ENCODE measurements at places on chromosomes 2 and 18.

DNA sequence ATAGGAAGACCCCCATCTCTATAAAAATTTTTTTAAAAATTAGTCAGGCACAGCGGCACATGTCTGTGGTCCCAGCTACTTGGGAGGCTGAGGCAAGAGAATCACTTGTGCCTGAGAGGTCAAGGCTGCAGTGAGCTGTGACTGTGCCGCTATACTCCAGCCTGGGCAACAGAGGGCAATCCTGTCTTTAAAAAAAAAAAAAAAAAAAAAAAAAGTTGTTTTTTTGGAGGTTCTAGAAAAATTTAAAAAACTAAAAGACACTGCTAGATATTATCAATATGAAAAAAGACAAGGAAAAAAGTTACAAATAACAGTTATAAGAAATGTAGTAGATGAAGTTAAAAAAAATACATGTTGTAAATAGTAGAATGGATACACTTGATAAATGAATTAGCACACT lies 56.1 kb upstream of the C2orf15 start:
- DNase-seq = no peak

- DNase-seq = no peak
Measured at GRCh38 chr2:206031950-206032567, 53.9 kb downstream of the INO80D start.

- DNase-seq = no peak
Measured at GRCh38 chr2:230877116-230877758, 12.5 kb downstream of the ITM2C start.

DNA sequence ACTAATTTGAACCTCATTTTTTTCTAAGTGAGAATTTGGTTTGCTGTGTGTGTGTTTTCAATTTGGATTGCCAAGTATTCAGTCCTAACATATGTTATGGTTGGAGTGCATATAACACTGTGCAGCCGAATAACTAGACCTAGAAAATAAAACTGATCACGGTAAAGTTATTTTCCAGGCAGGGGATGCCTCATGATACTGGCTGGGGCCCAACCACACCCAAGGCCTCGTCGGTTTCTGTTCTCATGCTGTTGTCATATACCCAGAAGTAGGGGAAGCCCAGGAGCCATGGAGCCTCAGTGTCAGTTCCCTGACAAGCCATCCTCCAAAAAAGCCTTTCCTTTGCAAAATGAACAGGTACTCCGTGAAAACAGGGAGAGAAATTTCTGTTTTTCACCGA lies 160.2 kb downstream of the GBX2 start:
- no peak for DNase-seq

GRCh38 chr2:44598330-44599119 lies 236.8 kb downstream of the CAMKMT start:
- peak; percentile 5 for DNase-seq

DNA sequence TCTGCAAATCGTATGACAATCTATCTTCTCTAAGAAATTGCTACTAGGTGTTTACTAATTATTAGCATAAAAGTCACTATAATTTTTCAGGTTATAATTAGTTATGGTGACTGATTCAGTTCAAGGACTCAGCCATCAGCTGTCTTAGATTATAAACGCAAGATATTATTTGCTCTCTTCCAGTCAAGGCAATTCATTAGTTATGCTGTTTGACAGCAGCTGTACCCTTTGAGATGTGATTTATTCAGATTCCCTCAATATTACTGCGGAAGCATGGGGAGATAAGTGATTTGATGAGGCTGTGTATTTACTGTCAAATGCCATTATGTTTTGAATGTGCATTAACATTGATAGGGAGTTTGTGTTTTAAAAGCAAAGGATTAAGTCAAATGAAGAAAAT lies 558.9 kb upstream of the FSIP2 start:
- DNase-seq = no peak

GRCh38 chr2:33448220-33448899 lies 28.1 kb upstream of the RASGRP3 start:
- DNase-seq = no peak

- no peak for DNase-seq
Measured at GRCh38 chr18:75248426-75249174, 38.0 kb downstream of the TSHZ1 start.

- DNase-seq = peak; percentile 40
Measured at GRCh38 chr2:197708331-197708730, 3.2 kb downstream of the MARS2 start.

DNA sequence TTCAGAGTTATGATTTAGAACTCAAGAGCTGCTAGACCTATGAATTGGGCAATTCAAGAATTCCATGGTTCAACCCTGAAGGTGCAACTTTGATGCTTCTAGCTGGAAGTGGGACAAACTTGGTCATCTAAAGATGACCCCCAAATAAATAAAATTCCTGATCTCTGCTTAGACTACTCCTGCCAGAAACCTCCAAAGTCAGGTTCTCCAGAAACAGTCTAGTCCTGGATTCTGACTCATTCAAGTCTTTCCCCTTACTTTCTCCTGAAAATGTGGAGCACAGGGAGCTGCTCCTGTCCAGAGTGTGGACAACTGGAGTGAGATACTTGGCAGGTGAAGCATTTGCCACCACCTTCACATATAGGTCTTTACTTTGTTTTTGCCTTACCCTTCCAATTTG lies 557.7 kb upstream of the TNP1 start:
- no peak for DNase-seq

- peak; percentile 76 for DNase-seq
Measured at GRCh38 chr2:150191349-150191748, 296.1 kb downstream of the RND3 start.

- peak; percentile 80 for DNase-seq
Measured at GRCh38 chr2:208040199-208041171, 15.2 kb upstream of the PLEKHM3 start.

DNA sequence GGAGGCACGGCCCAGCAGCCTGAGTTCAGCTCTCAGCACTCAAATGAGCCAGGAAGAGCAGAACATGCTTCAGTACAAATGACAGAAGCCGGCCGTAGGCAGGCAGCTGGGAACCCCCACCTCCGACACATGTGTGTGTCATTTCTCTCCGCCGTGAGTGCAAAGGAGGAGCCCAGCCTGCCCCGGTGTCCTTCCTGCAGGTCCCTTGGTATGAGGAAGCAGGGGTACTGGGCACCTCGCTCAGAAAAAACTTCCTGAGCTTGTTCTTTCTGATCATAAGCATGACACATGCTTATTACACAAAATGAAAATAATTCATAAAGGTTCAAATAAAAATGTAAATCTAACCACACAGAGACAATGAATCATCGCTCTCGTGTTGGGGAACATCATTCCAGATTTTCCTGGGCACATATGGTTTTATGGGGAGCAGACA lies 35.3 kb downstream of the KCNF1 start:
- DNase-seq = peak; percentile 54

DNA sequence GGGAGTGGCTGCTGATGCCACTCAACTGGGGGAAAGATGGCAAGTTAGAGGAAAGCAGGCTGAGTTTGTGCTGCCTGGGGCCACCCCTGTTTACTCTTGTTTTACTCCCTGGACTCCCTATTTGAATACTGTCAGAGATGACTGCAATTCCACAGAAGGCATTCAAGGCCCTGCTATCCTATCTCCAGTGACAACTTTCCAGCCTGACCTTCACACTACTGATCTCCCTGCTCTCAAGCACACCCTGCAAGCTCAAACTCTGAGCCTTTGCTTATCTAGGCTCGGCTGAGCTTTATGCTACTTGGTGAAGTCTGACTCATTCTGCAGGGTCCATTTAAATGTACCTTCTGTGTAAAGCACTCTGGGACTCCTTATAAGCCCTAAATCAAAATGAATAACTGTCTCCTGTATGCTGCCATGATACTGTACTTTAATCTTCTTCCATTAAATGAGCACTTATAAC lies 39.3 kb upstream of the DSG1 start:
- DNase-seq = no peak

DNA sequence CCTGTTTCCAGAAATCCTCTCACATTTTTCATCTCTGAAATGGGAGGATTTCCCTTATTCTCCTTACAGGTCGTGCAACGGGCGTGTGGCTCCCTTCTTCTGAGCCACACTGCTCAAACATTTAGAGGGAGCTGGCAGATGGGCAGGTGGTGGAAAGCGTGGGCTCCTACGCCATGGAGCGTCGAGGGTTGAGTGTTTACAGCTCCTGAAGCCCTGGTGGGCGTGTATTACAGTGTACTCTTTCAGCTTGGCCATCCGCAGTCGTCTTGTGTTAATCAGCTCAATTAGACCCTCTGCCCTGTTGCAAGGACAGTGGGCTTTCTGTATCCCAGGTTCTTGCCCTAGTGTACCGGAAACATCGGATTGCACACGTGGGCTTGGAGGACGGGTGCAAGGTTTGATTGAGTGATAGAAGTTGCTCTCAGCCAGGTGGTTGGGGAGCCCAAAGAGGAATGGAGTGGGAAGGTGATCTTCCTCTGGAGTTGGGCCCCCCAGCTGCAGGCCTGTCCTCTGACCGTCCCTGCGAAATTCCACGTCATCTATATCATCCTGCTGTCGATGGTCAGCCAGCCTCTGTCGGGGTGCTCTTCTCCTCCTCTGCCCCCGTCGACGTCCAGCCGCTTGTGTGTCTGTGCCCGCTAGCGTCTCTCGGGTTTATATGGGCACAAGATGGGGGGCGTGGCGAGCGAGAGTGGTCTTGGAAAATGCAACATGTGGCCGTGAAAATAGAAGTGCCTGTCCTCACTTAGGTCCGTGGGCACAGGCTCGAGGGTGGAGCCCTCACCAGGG lies 120.3 kb upstream of the DSEL start:
- no peak for DNase-seq

DNA sequence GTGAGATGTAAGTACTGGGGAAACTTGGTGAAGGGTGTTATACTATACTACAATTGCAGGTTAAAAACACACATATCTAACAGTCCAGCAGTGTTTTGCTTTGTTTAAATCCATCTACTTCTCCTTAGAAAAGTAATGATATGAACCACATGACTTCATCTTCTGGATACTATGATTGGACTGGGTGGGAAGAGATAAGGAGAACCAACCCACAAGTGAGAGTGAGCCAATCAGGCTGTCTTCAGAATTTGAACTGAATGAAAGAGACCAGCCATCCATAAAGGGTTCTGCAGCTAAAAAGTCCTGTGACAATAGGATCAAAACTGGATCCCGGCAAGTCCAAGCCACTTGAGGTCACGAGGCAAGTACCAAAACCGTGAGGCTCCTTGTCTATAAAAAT lies 46.6 kb downstream of the KANSL3 start:
- DNase-seq = no peak

- peak; percentile 24 for DNase-seq
Measured at GRCh38 chr2:144511937-144512336, 8.0 kb downstream of the ZEB2 start.

DNA sequence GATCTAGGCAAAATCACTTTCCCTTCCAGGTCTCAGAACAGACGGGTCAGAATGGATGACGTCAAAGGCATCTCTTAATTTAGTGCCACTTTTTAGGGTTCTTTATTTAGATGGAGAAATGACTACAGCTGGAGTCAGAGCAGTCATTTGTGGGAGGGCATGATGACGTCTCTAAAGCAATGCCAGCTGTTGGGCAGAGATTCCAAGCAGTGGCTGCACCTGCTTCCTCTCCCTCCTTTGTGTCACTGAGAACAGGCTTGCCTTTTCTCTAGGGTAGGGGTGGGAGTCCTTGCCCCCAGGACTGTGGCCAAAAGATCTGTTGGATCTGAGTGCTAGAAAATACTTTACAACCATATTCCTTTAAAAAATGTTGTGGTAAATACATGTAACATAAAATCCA lies 28.7 kb upstream of the SKOR2 start:
- DNase-seq = no peak

DNA sequence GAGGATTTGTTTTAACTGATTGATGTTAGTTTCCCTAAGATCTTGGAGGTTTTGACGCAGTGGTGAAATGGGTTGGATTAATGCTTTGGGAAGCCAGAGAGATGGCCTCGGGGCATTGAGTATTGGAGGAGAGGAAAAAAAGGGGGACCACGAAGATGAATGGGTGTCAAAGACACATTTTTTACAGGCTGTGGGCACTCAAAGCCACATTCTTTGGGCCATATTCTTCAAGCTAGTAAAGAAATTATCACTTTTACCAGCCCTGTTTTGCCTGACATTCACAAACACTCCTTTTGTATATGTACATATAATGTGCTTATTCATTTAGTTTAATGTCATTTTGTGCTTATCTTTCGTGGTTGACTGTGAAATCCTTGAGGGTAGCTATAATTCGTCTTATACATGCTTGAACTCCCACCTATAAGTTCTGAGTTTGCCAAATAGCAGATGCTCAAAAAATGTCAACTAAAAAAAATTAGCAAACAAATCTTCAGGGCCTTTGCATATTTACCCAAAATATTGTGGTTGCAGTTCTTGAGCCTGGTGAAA lies 146.3 kb downstream of the ARL6IP6 start:
- DNase-seq = no peak

GRCh38 chr2:159549234-159549633 lies 67.1 kb downstream of the BAZ2B start:
- DNase-seq = no peak

GRCh38 chr18:66553824-66554223 lies 50.1 kb downstream of the CDH19 start:
- DNase-seq = peak; percentile 77

DNA sequence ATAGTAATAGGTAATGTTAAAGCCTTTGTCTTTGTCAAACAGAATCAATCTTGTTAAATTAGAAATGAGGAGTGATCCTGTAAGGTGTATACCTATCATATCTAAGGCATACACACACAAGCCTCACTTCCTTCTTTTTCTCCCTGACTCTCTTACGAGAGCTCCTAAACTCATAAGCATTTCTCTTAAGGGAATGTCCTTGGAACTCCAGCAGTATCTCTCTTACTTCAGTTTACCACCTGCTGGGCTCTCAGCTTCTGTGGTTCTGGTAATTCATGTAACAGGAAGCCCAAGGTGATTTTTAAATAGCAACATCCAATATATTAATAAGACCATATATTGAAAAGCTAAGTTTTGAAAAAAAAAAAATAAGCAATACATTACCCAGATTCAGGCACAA lies 85.9 kb downstream of the UBE2E3 start:
- DNase-seq = no peak

- no peak for DNase-seq
Measured at GRCh38 chr2:26892133-26892532, 44.2 kb downstream of the DPYSL5 start.

DNA sequence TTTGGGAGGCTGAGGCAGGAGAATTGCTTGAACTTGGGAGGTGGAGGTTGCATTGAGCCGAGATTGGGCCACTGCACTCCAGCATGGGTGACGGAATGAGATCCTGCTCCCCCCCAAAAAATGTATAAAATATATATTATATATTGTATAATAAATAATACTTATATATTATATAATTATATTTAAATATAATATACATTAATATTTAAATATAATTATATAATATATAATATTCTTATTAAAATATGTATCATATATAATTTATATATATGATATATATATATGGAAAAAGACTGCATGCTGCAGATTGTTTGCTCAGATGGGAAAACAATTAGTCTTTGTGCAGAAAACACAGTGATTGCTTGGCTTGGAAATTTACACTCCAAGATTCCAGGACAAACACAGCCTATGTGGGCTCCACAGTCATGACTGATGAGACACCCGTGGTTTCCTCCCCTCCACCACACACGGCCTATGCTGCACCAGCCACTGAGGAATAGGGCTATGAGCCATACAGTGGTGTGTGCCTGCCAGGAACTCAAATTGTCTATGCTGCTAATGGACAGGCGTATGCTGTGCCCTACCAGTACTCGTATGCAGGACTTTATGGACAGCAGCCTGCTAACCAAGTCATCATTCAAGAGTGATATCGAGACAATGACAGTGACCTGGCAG lies 30.0 kb downstream of the PMAIP1 start:
- peak; percentile 56 for DNase-seq

All from fibroblast of lung (primary cell).